ENCODE measurements at places on chromosomes 7 and 10. TPM values are rescaled to one million over a fixed set of nuclear protein-coding genes. Genes with fewer than 3 reads are reported as not detected.

DNA sequence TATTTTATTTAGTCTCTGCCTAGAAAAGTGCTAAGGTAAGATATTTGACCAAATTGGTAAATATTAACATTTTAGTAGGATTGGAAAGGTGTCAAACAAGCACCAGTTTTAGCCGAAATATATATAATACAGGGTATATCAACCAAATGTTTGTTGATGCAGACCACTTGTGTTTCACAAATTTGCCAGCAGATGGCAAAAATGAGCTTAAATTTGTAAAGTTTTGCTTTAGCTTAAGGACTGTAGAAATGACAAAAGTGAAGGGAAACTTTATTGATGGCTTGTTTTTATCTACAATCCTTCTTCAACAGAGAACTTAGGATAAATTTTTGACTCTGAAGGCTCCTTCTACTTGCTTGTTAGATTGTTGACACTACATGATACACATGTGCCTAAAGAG, 4.8 kb upstream of the POLR1F start:
- peak; percentile 83 for DNase-seq

DNA sequence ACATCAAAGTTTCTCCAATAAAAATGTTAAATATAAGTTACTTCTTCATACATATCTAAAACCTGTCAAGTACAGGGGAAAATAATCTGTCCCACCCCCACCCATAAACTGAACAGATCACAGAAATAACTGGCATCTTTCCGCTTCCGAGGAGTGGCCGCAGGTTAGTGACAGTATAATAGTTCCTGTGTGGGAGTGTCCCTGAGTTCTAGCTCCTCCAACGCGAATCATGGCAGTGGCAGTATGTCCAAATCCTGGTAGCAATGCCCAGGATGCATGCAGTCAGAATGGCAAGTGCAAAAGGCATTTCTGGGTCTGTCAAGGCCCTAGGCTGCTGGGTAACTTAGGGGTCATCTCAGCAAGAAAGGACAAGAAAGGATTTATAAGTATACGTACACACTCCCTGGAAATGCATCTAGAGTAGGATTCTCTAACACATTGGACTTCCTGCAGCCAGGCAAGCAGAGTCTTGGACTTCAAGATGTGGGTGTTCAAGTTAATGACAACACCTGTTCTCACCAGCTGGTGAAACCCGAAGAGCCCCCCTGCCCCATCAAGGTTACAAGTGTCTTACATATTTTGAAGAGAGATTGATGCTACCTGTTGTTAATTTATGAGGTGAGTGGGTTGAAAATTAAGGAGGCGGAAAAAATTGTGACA, 94.4 kb upstream of the COL1A2 start:
- no peak for DNase-seq

The MNX1 gene
- total RNA-seq = not detected

The NAT16 gene
- total RNA-seq = not detected

DNA sequence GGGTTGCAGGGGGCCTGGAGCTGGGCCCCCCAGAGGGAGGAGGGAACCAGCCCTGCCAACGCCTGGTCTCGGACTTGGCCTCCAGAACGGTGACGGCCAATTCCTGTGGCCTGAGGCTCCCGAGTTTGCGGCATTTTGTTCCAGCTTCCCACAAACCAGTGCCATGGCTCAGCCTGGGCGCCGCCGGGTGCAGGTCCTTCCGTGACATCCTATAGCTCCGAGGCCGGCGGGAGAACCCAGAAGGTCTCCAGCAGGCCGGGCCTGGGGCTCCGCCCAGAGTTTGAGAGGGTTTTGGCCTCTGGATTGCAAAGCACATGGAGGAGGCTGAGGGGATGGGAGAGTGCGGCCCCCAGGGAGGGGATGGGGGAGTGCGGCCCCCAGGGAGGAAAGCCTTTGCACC, 92.6 kb downstream of the UNCX start:
- DNase-seq = no peak

The HOXA3 gene
- 14.3 TPM for total RNA-seq

DNA sequence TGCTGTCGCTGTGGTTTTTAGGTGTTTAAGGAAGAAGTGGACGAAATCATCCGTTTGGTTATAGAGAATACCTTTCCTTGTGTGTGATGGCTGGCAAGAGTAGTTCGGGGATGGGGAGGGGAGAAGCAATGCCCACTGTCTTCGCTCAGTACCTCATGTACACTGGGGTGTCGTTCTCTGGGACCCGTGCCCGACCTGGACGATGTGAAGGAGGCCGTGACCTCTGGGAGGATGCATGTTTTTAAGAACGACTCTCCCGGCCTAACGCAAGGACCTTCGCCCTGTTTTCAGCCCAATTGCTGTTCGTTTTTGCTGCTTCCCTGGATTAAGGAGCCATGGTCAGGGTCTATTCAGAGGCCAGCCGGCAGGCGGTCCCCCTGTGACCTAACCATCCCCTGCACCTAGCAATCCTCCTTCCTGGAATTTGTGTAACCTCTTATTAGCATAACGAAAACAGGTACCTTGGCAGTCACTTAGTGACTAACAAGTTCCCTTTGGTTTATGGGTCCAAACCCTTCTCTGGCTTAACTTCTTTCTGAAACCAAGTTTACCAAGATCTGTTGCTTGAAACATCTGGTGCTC, 1.3 kb downstream of the NFE2L3 start:
- DNase-seq = no peak

DNA sequence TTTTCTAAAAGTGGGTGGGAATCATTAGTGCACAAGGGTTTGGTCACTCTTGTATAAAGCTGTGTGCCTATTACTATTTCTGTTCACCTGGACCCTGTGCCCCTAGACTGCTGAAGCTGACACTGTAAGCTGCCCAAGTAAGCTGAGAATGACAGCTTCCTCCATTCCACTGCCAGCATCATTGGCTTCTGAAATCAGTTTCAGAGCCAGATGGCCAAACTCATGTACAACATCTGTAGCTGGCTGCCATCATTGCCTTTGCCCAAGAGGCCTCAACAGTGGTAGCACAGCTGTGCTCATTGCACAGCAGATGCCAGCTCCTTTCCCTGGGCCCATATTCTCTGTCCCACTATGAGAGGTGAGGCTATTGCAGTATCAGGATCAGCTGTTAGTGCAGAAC, 165.7 kb downstream of the CPEB3 start:
- DNase-seq = no peak

- no peak for DNase-seq
Observed at GRCh38 chr7:823649-824048, 8.6 kb upstream of the SUN1 start.

DNA sequence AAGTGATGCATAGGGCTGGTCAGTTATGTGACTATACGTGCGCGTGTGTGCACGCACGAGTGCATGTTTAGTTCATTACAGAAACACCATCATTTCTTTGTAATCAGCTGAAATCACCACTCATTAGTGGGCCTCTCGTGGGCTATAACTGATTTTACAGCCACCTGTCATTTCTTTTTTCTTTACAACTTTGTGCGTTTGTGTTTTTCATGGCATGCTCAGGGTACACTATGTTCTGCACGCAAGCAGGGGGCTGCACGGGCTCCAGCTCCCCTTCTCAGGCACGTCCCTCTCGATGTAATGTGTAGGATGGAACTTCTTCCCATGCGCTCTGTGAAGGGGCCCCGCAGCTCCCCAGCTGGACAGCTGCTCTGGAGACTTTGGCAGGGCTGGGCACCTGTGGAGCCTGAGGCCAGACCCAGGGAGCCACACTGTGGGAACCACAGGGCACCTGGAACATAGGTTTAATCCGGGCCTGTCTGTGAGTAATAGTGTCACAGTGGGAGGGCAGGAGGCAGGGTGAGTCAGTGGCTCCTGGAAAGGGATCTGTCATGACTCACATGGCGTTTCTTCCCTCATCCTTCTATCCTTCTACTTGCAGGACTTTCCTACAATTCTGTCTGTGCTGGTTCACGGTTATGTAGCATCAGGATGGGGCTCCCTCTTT, 4.9 kb downstream of the GCK start:
- no peak for DNase-seq

DNA sequence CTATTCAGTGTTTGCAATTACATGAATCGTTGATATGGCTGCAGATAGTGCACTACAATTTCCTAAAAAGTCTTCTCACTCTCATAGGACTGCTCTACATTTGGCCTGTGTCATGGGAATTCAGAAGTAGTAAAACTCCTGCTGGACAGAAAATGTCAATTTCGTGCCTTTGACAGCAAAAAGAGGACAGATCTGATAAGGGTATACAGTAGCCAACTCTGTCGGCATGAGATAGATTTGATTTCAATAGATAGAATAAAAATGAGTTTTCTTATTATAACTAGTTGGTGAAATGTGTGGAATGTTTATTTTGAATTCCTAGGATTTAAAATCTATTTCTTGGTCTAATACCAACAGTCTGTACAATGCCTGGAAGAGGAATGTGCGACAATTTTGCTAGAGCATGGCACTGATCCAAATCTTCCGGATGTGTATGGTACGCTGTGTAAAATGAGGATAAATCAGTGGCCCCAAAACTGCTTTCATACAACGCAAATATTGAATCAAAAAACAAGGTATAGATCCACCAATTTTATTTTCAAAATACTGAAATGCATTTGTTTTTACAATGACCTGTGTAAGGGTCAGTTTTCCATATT, 133.5 kb upstream of the CDK13 start:
- DNase-seq = no peak

The C7orf33 gene
- total RNA-seq = not detected

DNA sequence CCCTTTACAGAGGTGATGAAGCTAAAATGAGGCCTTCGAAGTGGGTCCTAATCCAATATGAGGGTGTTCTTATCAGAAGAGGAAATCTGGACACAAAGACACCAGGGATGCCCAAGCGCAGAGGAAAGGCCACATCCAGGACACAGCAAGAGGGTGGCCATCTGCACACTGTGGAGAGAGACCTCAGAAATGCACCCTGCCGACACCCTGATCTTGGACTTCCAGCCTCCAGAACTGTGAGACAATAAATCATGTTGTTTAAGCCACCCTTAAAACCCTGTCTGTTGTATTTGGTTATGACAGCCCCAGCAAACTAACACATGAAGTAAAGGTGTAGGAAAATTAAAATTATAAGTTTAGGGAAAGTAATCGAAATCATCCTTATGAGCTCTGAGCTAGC, 64.0 kb downstream of the CDC123 start:
- DNase-seq = no peak

The TFEC gene
- 26.4 TPM for total RNA-seq

- DNase-seq = no peak
Observed at GRCh38 chr10:112184052-112184371, 447 bp upstream of the GPAM start.

- no peak for DNase-seq
Observed at GRCh38 chr7:115106316-115106715, 184.4 kb downstream of the MDFIC start.

The SFRP5 gene
- total RNA-seq = 1.9 TPM

DNA sequence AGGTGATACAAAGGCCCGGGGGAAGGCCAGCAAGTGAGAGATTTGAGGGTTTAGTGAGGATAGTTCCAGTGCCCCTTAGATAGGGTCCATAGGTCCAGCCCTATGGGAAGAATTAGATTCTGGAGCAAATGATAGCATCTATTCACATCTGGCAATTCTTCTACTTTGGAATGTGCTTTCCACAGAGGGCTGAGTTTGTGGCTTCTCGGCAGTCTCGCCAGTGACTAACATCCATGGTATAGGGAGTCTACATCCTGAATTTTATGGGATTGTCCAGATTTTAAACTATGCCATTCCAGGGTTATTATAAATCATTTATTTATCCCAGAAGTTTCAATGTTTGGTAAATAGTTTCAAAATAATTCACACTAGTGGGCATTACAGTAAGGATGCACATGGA, 207.3 kb upstream of the ADO start:
- DNase-seq = no peak
